Stimulated activated CD4-positive, alpha-beta T cell treated with anti-CD3 and anti-CD28 coated beads, Interleukin-1b, Interleukin-23, amount 100 ng/mL, for 24 hours (primary cell): ENCODE measurements at places on chromosomes 1 and 21.

- DNase-seq, result no peak
These were observed 39.9 kb downstream of the SIPA1L2 start for GRCh38 chr1:232589812-232590743.

- DNase-seq, result no peak
These were observed 94.0 kb upstream of the KIF26B start for GRCh38 chr1:245060684-245061374.

- no peak for DNase-seq
These were observed 104.1 kb upstream of the HNRNPU start for GRCh38 chr1:244968471-244968871.

GRCh38 chr1:174791863-174792262 is 207.9 kb upstream of the CACYBP start:
- DNase-seq, result no peak

DNA sequence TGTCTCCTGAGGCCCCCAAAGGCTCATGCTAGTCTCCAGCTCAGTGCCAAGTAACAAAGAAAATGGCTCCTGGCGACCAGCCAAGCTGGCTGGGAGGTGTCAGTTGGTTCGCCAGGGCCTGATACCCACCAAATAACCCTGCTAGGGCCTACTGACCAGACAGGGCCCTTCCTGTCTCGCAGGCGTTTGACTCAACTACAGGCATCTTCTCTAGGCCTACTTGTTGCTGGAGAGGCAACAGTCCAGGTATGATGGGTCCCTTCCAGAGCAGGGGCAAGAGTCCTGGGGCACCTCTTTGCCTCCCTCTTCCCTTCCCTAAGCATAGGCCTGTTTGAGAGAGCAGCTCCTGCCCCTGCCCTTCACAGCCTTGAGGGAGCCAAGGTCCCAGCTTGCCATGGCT is 147.9 kb upstream of the VANGL1 start:
- no peak for DNase-seq

- no peak for DNase-seq
These were observed 100.7 kb upstream of the SPATA6 start for GRCh38 chr1:48572646-48573258.

DNA sequence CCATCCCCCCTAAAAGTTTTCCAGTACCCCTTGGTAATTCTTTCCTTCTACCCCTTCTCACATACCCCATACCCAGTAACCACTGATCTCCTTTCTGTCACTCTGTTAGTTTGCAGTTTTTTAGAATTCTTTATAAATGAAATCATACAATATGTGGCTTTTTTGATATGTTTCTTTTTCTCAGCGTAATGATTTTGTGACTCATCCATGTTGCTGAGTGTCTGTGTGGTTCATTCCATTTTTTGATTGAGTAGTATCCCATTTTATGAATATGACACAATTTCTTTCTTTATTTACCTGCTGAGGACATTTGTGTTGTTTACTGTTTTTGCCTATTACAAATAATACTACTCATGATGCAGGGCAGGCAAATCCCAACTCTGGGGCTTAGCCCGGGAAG is 1605.3 kb downstream of the BRINP3 start:
- no peak for DNase-seq

DNA sequence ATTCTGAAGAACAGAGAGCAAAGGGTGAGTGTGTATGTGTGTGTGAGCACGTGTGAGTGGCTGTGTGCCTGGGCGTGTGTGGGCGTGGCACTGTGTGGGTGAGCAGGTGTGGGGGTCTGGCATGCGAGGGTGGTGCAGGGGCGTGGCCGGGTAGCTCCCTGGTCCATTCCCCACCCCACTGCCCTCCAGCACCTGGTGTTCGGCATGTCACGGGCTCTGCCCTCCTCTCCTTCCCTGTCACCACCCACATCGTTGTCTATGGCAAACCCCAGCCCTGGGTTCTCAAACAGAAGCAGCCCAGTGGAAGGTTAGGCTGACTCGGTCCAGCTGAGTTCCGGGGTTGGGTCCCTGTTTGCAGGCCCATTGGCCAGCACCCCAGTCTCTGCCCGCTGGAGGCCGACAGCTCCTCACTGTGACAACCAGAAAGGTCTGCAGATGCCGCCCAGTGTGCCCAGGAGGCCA is 39.8 kb downstream of the UBE2G2 start:
- no peak for DNase-seq

DNA sequence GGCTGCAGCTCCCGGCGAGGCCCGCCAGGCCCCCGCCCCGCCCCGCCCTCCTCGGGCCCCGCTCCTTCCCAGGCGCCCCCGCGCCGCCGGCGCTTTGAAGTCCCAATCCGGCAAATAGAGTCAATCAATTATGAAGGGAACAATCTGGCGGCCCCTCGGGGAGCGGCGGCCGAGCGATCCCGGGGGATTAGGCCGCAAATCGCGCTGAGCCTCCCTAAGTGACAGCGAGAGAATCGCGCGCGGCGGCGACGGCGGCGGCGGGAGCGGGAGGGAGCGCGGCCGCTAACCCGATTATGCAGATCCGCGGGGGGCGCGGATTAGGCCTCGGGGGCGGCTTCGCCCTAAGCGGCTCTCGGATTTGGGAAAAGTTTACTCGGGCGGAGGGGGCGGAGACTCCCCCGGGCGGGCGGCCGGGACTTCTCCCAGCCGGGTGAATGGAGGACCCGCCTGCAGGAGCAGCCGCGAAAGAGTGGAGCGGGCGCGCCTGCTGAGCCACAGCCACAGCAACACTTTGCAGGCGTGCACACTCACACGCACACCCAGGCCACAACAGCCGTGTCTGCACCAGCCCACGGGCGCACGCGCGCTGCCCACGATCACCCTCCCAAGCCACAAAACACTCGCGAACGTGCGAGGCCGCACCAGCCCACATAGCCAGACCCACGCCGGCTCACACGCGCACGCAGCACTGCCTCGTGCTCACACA is 23.0 kb upstream of the DMBX1 start:
- no peak for DNase-seq

GRCh38 chr1:99850459-99851291 is 514 bp downstream of the AGL start:
- DNase-seq, result no peak

DNA sequence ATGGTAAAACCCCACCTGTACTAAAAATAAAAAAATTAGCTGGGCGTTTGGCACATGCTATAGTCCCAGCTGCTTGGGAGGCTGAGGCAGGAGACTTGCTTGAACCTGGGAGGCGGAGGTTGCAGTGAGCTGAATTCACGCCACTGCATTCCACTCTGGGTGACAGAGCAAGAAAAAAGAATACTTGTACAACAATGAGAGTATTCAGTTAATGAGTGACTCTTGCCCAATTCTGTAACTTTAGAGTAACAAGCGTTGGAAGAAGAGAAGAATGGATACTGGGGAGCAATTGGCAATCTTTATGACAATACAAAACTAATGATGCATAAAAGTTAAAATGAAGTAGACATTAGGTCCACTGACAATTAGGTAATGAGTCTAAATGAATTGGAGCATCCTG is 10.5 kb downstream of the ANXA9 start:
- DNase-seq, result no peak

GRCh38 chr21:35563885-35564451 is 496.4 kb downstream of the SETD4 start:
- no peak for DNase-seq

- DNase-seq, result no peak
These were observed 47.9 kb upstream of the NUF2 start for GRCh38 chr1:163273766-163274441.

- DNase-seq, result no peak
These were observed 165.3 kb downstream of the LRRC7 start for GRCh38 chr1:69733061-69733460.

DNA sequence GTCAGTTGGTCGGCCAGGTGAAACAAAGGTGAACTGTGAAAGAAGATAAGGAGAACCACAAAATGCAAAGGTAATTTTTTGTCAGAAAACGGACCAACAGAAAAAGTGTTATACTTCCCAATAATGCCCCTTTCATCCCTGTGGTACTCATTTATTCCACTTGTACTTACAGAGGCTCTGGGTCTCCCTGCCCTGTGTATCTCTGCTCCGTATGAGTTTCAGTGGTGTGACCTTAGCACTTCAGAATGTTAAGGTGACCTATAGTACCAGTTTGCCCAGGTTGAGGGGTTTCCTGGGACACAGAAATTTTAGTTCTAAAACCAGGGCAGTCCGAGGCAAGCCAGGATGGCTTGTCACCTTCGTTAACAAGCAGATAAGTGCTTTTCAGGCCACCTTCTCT is 254.8 kb downstream of the OLFM3 start:
- no peak for DNase-seq

DNA sequence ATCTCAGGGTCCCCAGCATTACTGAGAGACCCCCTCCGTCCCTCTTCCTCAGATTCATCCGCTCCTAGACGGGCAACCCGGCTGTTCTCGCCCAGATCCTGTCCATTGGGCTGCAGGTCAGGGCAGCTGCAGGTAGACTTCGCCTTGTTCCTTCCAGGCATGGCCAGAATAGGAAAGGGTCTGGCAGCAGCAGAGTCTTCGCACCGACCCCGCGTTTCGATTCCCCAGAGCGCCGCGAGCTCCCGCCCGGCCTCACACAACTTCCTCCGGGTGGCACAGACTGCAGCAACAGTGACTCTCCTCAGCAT is 265 bp downstream of the NRDC start:
- DNase-seq, result no peak

DNA sequence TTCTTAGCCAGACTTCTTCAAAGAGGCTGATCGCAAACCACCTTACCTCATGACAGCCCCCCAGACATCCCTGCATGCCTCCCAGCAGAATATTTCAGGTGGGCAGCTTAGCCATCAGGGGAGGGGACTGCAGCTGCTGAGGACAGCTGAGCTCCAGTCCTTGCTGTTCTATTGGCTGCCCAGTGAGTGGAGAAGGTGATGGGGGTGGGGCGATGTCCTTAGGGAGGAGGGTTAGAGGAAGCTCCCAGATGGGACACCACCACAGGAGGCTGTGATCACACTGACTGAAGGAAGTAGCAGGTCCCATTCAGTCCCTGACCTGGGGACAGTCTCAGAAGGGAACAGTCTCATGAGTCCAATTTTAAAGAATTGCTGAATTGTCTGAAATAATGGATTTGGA is 38.3 kb downstream of the GJA5 start:
- no peak for DNase-seq

GRCh38 chr1:11422686-11423085 is 56.3 kb upstream of the DISP3 start:
- no peak for DNase-seq

- DNase-seq, result no peak
These were observed 997 bp upstream of the PTPN7 start for GRCh38 chr1:202161151-202162046.

DNA sequence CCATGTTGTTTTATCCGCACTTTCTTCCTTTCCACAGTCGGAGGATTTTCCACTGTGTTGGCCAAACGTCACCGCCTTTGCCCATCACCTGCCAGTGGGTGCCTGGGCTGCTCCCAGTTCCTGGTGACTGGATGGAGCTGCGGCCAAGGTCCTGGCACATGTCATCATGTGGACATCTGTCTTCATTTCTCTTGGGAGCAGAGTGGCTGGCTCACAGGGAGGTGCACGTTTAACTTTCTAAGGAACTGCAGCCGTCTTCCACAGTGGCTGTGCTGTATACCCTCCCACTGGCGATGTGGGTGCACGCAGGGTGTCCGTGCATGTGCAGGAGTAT is 19.5 kb upstream of the RNF223 start:
- no peak for DNase-seq

GRCh38 chr1:33295450-33296081 is 25.3 kb downstream of the A3GALT2 start:
- peak; percentile 80 for DNase-seq

DNA sequence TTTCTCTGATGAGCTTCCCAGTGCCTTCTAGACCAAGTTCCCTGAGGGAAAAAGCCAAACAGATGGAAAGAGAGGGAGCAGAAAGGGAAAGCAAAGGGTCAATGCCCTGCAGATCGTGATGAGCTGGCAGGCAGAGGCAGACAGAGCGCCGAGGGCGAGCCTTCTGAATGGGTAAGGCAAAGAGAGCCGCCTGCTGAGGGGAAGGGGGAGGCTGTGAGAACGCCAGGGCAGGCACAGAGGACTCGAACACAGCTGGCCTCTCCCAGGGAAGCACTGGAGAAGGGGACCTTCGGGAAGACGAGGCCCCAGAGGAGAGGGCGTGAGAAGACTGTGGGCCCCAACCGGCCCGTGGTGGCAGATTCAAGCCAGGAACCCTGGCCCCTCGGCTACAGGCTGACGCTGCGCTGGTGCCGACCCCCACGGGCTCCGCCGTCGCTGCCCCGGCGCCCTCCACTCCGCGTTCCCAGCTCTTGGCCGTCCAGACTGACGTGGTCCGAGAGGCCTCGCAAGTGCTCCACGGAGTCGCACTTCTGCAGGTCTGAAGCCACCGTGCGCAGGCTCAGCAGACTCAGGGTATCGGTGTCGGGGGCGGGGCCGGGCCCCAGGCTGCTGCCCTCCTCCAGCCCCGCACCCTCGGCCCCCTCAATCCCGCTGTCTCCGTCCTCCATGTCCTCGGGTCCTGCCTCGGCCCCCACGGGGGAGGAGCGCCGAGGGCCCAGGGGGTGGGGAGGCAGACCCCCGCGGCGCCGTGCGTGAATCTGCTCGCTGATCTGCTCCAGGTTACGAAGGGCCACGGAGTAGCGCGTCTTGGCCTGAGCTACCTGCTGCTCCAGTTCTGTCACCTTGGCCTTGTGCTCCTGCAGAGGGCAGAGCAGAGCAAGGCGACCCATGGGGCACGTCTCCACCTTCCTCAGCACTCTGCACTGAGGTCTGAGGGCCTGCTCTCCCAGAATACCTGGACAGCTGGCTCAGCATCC is 13.9 kb downstream of the SH3BP5L start:
- DNase-seq, result no peak

- DNase-seq, result no peak
These were observed 82.5 kb downstream of the OSBPL9 start for GRCh38 chr1:51699391-51699790.

GRCh38 chr1:41726899-41727748 is 191.6 kb downstream of the HIVEP3 start:
- no peak for DNase-seq

DNA sequence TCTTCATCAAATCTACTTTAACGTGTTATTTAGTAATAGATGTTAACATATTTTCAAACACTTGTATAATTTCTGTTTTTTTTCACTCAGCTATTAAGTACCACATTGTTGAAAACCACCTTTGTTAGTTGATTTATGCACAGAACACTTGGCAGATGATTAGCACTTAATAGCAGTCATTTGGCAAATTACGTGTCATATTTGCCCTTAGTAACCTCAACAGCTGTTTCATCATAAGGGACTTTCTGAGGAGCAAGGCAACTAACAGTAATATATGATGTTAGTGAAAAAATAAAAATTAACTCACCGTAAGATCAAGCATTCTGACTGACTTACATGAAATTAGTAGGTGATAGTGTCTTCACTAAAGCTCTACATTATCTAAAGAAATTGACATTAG is 186.4 kb downstream of the HMCN1 start:
- DNase-seq, result no peak
